ENCODE measurements at places on chromosomes 2 and 18.

- DNase-seq: no peak
Observed at GRCh38 chr2:49719241-49719640, 564.9 kb upstream of the FSHR start.

- DNase-seq: no peak
Observed at GRCh38 chr2:146305164-146305563, 1539.7 kb upstream of the ACVR2A start.

- no peak for DNase-seq
Observed at GRCh38 chr2:169734169-169734847, 676 bp downstream of the KLHL23 start.

DNA sequence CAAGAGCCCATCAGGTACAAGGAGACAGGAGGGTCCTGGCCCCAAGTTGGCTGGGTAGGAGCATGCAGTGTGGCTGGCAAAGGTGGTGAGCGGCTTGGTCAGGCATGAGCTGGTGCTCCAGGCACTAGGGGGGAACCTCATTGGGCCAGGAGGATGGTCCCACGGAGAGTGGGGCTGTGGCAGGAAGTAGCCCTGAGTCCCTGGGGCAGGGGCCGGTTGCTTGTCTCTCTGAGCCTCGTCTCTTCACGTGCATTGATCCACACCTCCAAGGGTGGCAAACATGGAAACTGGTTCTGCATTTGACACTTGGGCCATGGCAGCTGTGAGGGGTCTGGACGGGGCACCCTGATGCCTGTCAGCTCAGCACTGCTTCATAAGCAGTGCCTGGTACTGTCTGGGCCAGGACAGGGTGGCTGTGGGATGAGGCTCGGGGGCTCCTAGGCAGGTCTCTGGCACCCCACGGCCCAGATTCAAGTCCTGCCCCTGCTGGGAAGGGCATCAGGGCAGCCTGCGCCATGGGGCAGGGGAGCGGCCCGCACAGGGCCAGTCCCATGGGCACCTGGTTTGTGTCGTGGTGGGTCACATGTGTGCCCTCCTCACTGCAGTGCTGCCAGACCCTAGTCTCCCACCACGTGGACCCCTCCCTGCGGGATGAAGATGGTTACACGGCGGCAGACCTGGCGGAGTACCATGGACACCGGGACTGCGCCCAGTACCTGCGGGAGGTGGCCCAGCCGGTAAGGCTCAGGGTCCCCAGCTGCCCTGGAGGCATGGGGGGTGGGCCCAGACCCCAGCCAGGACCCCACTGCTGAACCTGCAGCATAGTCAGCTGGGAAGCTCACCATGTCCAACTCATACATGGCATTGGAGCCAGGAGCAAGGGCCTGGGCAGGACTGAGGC is 16.4 kb downstream of the ESPNL start:
- no peak for DNase-seq
